ENCODE measurements at places on chromosomes 4 and X.

- no peak for DNase-seq
Observed at GRCh38 chr4:86278126-86278525, 81.7 kb downstream of the MAPK10 start.

GRCh38 chrX:31223817-31224216 is 152.0 kb upstream of the FTHL17 start:
- DNase-seq: peak; percentile 38

GRCh38 chr4:99054428-99054994 is 34.1 kb downstream of the ADH5 start:
- no peak for DNase-seq

DNA sequence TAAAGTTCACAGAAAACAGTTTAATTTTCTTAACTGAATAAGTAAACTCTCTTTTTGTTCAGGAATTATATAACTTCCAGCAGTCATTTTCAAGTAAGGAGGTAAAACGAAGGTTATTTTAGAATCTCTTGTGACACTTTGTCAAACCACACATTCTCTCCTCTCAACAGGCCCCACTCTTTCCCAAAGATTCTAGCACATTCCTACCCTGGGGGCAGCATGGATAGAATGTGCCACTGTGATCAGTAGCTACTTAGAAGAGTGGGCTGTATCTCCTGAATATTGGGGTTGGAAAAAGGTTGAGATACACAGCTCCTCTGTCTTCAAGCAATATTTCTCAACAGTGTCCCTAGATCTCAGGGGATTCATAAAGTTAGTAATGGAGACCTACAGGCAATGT is 157.6 kb downstream of the EMCN start:
- DNase-seq: no peak

DNA sequence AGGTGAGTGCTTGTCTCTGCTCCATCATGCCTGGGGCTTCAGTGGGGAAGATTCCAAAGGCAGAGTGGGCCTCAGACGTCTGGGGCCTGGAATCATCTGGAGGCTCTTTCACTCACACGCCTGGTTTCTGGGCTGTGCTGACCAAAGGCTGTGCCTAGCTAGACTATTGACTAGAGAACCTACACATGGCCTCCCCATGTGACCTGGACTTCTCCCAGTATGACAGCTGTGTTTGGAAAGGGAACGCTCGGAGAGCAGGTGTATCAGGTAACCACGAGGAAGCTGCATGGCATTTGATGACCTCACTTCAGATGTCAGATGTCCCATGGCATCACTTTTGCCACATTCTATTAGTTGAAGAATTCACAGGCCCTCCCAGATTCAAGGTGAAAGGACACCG is 51.0 kb downstream of the ADGRL3 start:
- no peak for DNase-seq

DNA sequence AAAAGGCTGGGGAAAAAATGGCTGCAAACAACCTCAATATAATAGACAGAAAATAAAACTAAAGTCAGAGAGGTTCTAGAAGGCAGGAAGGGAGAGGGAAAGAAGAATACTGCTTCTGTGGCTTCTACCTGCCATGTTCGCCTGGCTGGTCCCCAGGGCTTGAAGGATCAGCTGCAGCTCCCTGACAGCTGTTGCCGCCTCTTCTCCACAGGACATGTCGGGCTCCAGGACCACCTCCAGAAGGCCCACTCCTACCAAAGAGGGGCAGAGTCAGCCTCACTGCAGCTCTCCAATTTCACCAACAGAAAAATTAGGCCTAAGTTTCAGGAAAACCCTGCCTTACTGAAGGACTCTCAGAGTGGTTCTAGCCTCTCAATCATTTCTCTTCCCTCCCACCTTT is 44.9 kb downstream of the GATB start:
- DNase-seq: no peak

DNA sequence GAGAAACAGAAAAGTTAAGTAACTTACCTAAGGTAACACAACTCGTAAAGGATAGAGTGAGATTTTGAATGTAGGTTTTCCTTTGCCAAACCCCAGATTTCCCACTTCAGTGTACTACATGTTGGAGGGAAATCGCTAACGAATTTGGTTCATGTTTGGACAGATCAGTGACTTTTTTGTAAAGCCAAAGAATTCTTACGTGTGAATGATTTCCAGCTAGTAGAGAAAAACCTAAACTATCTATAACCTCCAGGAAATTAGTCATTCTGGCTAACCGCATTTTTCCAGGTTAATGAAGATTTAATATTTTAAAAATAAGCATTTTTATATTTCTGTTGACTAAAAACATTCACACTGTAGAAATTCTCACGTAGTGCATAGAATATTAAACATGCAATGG is 7.2 kb downstream of the TENM3 start:
- DNase-seq: peak; percentile 34

GRCh38 chr4:18798123-18798522 is 776.6 kb upstream of the LCORL start:
- DNase-seq: no peak

DNA sequence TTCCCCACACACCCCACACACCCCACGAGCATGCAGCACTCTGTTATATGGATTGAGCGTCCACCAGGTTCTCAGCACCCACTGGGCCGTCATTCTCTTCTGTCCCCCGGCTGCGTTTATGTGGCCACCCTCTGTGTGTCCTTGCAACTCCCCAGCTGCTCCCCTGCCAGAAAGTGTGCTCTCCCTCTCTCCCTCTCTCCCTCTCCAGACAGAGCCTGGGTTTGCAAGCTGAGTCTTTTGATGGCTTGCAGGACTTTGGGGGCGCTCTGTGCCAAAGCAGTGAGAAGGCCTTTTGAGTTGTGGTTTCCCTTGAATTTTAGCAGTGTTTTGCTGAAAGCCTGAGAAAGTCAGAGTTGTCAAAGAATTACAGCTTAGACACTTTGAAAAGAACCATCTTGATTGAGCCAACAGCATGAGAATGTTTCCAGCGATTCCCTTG is 173.5 kb downstream of the DCLK2 start:
- no peak for DNase-seq

DNA sequence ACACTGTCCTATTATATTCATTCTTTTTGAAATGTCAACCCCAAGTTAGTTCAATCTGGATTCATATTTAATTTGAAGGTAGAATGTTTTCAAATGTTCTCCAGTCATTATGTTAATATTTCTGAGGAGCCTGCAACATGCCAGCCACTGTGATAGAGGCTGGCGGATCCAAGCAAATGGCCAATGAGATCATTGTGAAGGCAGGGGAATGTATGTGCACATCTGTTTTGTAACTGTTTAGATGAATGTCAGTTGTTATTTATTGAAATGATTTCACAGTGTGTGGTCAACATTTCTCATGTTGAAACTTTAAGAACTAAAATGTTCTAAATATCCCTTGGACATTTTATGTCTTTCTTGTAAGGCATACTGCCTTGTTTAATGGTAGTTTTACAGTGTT is 1.6 kb downstream of the CXCL1 start:
- no peak for DNase-seq

GRCh38 chr4:178681871-178682270 is 1239.6 kb upstream of the AGA start:
- DNase-seq: no peak

DNA sequence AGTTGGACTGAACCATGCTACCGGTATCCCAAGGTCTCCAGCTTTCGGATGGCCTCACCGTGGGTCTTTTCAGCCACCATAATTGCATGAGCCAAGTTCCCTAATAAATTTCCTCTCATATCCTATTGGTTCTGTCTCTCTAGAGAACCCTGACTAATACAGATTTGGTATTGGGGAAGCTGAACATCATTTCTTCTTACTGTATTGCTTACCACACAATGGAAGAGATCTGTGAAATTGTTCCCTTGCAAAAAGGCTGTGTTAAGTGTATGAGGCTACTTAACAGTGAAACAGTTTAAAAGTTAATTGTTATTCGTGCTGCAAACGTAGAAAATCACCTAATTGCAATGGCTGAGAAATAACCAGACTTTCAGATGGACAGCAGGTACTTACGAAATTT is 34.0 kb downstream of the PLAC8 start:
- no peak for DNase-seq

DNA sequence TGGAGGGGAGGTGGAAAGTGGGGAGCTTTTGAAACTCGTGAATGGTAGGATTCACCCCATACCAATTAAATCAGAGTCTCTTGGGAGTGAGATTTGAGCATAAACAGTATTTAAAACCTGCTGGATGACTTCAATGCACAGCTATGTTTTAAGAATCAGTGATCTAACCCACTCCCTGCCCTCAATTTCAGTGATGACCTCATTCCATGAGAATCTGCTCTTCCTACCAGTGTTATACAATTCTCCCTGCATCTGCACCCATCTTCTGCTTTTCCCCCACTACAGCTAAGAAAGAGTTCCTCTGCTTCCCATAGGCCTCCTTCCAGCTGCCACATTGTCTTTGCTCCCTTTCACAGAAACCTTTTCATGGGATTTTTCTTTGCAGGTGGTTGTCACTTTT is 18.3 kb upstream of the H2AZ1 start:
- peak; percentile 24 for DNase-seq
